CD4-positive, alpha-beta T cell treated with Interleukin-15 for 4 hours (primary cell): ENCODE measurements at places on chromosomes 4 and X.

DNA sequence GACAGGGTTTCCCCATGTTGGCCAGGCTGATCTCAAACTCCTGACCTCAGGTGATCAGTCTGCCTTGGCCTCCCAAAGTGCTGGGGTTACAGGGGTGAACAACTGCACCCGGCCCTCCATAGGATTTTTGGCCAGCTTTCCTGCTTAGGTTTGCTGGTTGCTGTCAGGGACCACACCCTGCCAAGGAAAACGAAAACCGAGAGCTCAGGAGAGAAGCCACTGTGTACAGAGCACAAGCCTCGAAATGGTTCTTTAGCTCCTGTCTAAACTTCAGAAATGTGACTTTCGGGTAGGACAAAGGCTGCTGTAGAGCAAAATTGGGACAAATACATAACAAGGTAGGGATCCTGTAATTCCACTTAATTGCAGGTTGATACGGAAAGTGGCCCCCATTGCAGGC lies 146.3 kb upstream of the ATP6AP2 start:
- DNase-seq = no peak

- no peak for DNase-seq
Measured at GRCh38 chr4:150044517-150044916, 33.7 kb upstream of the DCLK2 start.

DNA sequence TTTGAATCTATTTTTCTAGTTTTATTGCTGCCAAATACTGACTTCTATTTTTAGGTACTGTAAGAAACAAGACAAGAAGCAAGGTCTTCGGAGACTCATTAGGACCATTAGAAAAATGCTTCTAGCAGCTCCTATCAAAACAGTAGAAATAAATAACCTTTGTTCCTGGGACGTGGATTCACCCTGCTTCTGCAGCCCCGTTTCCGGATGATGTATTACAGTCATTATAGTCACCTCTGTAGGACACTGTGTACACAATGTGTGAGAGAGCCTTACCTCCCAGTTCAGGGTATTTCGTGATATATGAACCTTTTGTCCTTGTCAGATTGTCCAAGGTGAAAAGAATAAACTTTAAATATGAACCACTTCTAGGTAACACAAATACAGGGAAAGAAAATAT lies 484.0 kb upstream of the TECRL start:
- DNase-seq = no peak

DNA sequence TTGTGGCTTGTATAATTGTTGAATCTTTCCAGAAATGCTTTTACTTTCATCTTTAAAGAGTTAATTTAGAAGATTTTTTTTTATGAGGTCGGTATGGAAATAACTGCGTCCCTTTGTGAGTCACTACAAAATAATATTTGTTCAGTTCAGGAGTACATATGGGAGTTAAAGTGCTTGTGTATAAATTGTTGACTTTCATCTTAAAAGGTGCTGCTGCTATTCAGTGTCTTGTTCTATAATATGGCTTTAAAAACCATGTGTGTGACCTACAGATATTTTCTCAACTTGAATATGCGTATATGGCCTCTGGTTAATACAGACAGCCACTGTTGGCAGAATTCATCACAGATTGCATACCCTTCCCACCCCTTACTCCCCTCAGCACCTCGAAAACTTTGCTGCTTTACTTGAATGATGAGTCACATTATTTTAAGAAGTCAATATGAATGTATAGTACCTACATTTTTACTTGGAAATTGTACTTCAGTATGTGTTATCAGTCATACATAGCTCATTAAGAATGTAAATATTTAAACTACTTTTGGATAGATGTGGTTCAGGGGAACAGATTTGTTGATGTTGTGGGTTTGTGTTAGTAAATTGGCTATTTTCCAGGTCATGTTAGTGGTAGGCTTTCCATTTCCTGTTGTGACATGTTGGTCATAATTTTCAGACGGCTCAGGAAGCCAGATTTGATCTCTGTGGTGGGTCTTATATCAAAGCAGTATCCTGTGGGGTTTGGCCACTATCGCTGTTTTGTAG lies 1.5 kb downstream of the CLCN3 start:
- DNase-seq = peak; percentile 87

DNA sequence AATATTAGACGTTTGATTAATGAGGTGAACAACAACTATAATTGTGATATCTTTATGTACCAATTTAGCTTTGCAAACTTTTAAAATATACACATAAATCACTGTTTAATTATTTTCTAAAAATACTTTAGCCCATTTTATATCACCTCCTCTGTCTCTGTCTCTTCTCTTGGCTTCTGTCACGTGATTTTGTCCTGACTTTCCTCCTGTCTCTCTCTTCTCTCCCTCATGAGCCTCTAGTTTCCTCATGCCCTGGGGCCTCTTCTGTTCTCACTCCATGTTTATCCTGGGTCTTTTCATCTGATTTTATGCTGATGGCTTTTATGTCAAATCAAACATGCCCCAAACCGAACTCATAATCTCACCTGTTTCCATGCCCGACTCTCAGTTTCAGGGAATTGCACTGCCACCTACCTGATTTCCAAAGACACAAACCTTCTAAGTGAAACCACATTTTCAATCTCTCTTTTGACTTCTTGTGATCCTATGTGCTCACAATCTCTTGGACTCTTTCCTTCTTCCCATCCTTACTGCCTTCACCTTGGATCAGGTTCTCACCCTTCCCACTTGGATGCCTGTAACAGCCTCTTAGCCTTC lies 303.0 kb upstream of the GALNT7 start:
- no peak for DNase-seq

- peak; percentile 18 for DNase-seq
Measured at GRCh38 chr4:21765810-21766407, 182.7 kb downstream of the KCNIP4 start.

DNA sequence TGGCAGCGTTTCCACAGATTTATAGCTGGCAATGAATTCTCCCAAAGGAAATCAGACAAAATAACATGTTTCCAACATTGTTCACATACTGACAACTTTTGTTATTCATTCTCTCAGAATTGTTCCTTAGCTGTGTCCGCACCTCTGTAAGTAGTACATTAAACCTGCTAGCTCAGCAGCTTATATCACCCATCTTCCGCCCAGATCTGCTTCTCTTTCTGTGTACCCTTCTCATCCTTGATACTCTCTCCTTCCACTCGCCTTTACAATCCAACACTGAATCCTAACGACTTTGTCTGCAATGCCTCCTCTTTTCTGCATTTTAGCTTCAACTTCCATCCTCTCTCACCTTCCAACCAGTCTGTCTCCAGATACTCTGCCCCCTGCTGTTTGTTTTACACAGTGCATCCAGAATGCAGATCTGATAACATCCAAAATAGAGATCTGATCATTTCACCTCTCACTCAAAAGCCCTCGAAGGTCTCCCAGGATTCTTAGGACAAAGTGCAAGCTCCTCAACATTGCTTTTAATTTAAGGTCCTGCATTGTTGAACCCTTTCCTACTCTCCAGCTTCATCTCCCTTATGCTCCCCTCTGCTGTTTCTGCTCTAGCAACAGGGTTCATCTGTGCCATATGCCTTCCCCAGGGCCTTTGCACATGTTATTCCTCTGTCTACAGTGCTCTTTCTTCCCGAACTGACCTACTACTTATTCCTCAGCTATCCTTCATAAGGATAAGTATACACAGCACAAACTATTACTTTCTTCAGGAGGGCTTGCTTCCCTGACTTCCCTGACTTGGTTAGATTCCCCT lies 67.3 kb upstream of the VBP1 start:
- peak; percentile 33 for DNase-seq

DNA sequence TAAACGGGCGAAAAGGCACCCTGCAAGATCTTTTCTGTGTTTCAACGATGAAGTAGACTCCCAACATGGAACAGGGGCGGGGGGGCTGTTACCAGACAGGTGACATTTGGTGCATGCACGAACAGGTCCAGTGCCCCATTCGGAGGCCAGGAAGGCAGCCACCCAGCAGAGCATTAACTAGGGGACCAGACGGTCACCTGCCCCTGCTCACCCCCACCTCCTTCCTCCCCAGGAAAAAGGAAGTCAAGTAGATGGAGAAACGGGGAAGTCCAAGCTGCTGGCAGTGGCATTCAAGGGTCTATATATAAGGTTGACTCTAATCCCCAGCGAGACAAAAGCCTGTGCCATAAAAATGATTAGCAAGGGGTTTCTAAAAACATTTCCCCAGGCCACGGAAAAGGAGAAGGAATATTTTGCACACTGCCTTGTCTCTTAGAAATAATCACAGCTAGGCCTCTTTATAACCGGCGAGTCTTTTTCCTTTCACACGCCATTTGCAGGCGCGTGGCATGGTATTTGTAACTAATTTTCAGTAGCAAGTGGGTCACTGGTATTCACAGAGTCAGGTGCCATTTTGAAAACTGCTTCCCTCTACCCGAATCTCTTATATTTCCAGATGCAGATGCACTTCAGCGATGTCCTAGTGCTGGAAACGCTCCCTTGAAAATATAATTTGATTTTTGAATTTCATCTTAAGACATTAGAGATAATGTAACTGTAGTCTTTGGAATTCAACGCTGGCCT lies 1.2 kb upstream of the TMSB4X start:
- DNase-seq = peak; percentile 58

DNA sequence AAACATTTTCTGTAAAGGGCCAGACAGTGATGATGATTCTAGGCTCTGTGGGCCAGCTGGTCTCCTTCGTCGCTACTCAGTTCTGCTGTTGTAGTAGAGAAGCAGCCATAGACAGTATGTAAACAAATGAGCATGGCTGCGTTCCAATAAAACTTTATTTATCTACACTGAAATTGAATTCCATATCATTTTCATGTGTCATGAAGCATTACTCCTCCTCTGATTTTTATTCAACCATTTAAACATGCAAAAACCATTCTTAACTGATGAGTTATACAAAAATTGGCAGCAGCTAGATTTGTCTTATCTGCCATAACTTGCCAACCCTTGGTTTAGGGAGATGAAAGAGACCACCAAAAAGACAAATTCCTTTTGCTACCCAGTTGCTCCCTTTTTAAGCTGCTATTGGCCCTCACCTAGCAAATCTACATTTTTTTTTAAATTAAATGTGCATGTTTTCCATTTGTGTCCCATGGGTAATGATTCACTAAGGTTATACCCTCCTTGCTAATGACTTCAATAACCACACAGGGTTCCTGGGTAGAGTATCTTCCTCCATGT lies 309.9 kb downstream of the DHX15 start:
- no peak for DNase-seq

GRCh38 chr4:167431371-167431770 lies 197.1 kb upstream of the SPOCK3 start:
- no peak for DNase-seq

- DNase-seq = no peak
Measured at GRCh38 chrX:115531818-115532403, 29.1 kb upstream of the PLS3 start.

DNA sequence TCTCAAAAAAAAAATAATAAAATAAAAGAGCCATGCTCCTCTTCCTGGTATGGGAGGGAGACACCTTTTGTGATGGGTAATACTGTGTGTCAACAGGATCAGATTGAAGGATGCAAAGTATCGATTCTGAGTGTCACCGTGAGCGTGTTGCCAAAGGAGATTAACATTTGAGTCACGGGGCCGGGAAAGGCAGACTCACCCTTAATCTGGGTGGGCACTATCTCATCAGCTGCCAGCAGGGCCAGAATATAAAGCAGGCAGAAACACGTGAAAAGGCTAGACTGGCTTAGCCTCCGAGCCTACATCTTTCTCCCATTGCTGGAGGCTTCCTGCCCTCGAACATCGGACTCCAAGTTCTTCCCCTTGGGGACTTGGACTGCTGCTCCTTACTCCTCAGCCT lies 95.4 kb downstream of the SHOX start:
- no peak for DNase-seq

GRCh38 chr4:6524436-6524835 lies 50.6 kb upstream of the MAN2B2 start:
- no peak for DNase-seq

GRCh38 chr4:139978692-139979091 lies 175.3 kb downstream of the MAML3 start:
- DNase-seq = no peak

DNA sequence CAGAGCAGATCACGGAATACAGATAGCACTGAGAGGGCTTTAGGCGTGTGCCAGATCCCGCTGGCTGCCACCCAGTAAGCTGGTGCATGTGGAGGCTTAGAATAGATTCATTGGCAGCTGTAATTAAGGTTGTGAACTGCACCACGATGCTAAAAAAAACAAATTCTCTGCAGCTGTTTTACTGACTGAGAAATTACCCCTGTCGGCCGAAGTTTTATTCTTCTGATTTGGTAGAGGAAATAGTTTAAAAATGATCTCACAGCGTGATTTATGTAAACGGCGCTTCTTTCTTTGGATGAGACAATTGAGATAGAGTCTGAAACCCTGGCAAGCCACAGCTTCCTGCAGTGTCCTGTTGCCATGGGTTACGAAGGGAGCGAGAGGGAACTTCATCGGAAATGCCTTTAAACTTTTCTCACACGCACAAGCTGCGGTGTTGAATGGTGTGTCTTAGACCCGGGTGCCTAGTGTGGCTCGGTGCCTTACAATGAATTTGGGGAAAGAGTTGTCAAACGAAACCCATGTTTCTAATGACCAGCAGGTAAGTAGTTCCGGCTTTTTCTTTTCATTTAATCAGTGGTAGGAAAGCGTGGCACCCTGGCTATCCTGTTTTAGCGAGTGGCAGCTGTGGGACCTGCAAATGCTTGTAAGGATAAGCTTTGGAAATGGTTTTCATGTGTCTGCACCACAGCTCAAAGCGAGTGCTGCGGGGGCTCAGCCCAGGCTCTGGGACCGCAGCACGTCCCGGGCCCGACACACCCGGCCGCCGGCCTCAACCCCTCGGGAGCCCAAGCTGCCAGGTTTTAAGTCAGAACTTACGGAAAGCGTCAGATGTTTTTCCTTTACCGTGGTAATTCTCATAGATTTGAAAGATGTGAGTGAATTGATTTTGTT lies 71.7 kb upstream of the HGFAC start:
- DNase-seq = peak; percentile 38

DNA sequence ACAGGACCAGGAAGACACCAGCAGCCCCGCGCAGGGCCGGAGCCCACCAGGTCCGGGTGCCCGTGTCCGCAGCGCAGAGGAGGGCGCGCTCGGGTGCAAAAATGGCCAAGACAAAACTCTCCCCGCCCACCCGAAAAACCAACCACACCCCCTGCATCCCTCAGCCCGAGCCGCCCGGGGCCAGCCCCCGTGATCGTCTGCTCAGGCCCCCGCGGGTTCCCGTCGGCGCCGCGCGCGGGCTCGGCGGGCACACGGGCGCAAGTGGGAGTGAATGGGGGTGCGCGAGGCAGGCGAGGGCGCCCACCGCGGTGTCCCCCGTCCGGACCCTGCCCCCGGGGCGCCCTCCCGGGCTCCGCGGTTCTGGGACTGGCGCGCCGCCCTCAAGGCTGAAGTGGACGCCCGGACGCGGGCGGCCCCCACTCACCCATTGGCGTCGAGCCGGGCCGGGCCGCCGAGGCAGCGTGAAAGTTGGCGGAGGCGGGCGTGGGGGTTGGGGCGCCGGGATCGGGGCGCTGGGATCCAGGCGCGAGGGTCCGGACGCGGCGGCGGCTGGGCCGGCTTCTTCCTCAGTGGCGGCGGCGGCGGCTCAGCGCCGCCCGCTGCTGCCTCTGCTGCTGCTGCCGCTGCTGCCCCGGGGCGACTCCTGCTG lies 393 bp downstream of the SH3KBP1 start:
- DNase-seq = no peak
